ENCODE measurements at places on chromosomes 11 and 22.

DNA sequence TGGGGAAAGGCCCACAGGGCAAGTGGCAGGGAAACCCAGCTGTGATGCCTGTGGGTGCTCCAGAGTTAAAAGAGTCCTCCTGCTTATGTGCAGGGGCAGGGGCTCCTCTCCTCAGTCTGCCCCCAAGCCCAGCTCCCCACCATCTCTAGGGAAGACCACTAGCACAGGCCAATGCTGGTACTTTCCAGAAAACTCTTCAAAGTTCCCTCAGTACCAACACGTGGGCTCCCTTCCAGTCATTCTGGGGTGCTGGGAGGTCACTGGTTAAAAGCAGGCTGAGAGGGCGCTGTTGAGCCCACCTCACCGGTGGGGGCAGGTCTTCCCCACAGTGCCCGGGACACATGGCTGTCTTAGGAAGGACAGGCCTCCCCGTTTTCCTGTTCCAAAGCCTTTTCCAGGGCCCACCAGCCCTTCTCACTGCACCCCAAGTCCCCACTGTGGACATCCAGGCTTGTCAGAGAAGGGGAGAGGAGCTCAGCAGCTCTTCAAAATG is 154.6 kb downstream of the TRIM29 start:
- DNase-seq: no peak

- no peak for DNase-seq
Measured at GRCh38 chr11:1565904-1566247, 6.2 kb downstream of the DUSP8 start.

DNA sequence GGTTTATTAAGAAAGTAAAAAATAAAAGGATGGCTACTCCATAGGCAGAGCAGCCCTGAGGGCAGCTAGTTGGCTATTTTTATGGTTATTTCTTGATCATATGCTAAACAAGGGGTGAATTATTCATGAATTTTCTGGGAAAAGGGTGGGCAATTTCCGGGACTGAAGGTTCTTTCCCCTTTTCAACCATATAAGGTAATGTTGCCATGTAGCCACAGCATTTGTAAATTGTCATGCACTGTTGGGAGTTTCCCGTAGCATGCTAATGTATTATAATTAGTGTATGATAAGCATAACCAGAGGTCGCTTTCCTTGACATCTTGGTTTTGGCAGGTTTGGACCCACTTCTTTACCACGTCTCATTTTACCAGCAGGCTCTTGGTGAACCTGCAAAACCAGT is 610.4 kb upstream of the B3GAT1 start:
- no peak for DNase-seq

- peak; percentile 15 for DNase-seq
Measured at GRCh38 chr11:30128269-30128932, 102.4 kb upstream of the FSHB start.

DNA sequence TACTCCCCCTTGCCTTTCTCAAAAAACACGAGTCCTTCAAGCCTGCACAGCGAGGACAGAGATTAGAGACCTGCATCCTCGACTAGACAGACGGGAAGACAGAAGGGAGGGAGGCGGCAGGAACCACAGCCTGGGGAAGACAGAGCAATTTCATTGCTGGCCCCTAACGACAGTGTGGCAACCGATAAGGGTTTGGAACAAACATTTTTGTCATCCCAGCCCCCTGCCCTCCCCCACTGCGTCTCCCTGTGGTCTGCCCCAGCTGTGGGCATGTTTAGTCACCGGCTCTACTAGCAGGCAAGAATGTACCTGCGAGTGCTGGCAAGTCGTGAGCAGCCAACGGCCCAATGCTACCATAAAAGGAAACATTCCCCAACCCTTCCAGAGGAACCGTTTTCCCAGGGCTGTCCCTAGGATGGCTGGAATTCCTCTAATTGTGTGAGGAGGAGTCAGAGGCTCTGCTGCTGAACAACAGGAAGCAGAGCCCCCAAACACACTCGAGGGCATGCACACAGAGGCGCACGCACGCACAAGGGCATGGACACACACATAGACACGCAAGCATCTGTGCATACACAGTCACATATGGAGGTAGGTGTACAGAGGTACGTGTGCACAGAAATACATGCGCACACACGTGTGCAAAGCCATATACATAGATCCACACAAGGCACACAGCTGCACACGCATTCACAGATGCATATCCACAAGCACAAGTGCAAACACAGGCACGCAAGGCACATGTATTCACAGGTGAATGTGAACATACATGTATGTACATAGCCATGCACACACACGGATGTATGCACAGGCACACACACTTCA is 58.3 kb downstream of the MYH9 start:
- DNase-seq: no peak

GRCh38 chr22:38230108-38230825 is 28.5 kb downstream of the MAFF start:
- DNase-seq: peak; percentile 79

DNA sequence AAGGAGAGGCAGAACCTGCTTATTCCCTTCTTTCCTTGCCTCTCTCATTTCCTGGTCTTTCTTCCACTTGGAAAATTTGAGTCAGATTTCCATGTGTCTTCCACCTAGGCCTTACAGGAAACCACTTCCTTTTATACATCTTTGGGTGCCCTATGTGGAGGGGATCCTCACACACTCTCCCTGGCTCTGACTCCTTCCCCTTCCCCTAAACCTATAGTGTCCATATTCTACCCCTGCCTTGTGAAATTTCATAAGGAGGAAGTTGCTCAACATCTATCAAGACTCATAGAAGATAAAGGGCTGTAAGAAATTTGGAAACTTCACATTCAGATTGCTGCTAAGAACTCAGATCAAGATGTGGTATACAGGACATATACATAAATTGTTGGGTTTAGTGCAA is 20.4 kb downstream of the TUG1 start:
- DNase-seq: no peak

GRCh38 chr11:19281041-19281440 is 40.3 kb upstream of the E2F8 start:
- peak; percentile 26 for DNase-seq

DNA sequence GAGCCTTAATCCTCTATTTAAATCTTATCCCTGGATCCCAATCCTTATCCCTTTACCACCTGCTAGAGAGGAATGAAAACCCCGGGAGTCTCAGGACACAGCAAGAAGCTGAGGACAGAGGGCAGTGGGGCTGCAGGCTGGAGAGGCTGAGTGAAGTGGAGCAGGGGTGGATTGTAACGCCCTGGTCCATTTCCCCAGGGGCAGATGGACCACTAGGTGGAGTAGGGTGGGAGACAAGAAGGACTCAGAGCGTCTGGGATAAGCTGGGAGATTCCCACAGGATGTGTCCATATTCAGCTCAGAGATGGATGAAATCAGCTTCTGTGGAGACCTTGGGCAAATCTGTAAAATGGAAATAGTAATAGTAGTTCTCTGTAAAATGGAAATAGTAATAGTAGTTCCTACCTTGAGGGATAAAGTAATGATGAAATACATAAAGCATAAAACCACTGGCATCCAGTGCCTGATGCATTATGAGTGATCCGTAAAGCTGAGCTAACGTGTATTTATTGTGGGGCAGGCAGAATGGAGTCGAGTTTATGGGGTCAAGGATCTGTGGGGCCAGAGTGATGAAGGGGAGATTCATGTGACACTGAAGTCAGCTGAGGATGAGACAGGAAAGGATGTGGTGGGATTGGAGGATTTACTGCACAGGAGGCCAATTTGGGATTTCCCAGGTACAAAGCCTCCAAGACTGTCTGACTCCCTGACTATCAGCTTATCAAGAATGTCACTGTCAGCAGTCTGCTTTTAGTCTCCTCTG is 1.9 kb upstream of the ROBO4 start:
- DNase-seq: no peak

- peak; percentile 76 for DNase-seq
Measured at GRCh38 chr11:107999759-108000455, 8.8 kb upstream of the CUL5 start.

GRCh38 chr11:63870351-63871140 is 31.6 kb downstream of the MARK2 start:
- no peak for DNase-seq

DNA sequence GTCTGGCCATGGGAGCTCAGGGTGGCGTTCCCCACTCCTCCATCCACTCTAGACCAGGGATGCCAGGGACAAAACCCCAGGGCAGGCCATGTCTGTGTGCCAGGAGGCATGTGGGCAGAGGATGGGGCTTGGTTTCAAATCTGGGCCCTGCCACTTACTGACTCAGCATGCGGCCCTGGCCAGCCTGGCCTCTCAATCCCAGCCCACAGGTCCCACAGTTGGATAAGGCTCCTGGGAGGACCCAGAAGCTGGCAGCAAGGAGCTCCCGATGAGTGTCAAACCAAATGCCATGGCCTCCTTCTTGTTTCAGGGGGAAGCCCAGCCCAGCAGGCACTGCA is 1290.4 kb downstream of the BRD1 start:
- no peak for DNase-seq

GRCh38 chr11:75597636-75598035 is 35.6 kb downstream of the SERPINH1 start:
- peak; percentile 66 for DNase-seq

- no peak for DNase-seq
Measured at GRCh38 chr11:92500453-92500852, 275.8 kb downstream of the FAT3 start.

GRCh38 chr11:19499026-19499669 is 213.5 kb upstream of the NAV2 start:
- DNase-seq: no peak

- DNase-seq: no peak
Measured at GRCh38 chr11:75004215-75004614, 15.5 kb downstream of the NEU3 start.

DNA sequence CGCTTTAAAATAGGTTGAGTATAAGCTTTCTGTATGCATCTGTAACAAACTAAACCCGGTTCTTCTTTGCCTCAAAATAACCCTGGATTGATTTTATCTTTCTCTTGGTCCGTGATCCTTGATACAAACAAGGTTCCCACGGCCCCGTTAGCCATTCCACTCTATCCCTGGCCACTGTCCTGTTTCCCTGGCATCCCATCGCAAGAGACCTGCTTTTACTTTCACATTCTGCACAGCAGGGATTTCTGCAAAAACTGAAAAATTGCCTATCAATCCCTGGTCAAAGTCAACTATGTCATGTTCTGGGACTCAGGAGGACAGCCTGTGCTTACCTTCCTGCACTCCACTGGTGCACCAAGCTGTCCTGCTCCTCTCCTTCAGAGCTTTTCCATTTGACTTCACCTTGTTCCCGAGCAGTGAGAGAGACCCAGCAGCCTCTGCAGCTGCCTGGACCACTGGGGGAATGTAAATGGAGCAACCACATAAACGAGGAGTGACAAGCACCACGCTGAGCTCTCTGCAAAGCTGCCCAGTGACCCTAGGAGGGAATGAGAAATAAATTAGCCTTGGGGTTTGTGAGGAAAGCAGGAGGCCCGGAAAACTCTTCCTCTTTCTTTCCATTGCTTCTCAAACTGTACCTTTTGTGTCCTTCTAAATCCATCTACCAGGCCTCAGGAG is 175.9 kb downstream of the NTM start:
- no peak for DNase-seq

DNA sequence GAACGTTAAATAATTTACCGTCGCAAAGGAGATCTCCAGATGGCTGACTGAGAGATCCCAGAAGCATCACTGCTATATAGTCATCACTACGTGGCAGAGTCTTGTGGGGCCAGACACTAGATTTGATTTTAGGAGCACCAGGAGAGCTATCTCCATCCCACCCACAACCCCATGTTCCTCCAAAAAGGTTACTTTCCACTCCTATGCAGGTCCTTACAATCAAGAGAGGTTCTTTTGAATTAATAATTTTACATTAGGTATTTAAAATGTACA is 19.4 kb downstream of the GUCY1A2 start:
- DNase-seq: no peak

DNA sequence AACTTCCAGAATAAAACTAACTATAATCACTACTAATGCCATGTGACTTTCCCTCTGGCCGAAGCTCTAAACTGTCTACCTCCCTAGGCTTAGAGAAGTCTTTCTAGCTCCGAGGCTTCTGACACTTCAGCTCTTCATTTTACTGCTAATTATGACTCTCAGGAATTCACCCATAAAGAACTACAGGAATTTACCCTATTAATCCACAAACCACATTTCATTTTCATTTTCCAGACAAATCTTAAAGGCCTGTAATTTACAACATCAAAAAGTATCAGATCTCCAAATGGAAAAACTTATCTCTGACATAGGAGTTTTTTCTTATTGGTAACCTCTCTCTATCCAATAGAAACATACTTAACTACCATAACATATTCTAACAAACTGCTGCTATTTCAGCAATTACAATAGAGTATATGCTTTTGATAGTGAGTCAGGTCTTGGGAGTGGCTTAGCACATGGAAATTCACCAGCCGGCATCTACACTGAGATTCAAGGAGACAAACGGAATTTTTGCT is 33.4 kb downstream of the MRTFA start:
- no peak for DNase-seq

- DNase-seq: no peak
Measured at GRCh38 chr22:44574057-44574639, 76.1 kb upstream of the RTL6 start.

GRCh38 chr11:44550123-44550522 is 15.3 kb upstream of the CD82 start:
- no peak for DNase-seq

DNA sequence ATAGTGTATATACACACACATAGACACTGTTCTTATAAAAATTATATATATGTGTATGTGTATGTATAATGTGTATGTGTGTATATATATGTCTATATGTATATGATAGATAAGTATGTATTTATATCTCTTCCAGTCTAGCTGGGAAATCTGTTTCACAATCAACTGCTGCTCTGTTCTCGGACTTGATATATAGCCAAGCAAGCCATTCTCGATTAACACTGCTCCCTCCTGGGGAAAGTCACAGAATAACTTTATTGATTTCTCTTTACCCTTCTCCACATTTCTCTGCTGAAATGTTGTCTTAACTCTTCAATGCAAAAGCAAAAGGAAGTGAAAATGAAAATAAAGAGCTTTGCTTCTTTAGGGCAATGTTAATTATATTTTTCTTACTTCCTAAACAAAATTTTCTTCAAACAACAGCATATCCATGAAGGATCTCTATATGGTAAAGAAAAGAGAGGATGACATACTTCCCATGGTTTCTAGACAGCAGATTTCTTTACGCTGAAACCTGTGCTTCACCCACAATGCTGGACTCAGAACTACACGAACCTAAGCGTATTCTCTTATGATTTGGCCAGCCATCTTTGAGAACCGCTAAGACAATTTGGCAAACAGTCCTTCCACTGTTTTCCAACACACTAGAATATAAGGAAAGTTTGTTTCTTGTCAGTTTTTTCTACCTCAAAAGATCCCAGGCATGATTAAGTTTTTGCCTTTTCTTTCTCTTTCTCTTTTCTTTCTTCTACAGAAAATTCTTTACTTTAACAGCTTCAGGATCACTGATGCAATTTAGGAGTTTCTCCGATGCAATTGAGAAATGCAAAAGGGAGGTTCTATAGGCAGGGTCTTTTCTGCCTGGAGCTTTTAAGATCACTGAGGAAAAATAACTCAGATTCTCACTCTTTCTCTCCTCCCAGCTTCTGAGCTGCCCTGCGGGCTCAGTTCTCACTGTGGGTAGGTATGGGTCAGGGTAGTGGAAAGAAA is 1.9 kb downstream of the BLID start:
- no peak for DNase-seq

GRCh38 chr11:12171921-12172320 is 61.5 kb downstream of the MICAL2 start:
- DNase-seq: no peak
